ENCODE measurements at places on chromosomes 3 and 15. TPM values are rescaled to one million over a fixed set of nuclear protein-coding genes. Genes with fewer than 3 reads are reported as not detected.

GRCh38 chr3:109355625-109356441 is 18.5 kb upstream of the DPPA4 start:
- no peak for DNase-seq

GRCh38 chr15:75235760-75236729 is 22.1 kb upstream of the GOLGA6C start:
- no peak for DNase-seq

The OR5K2 gene
- total RNA-seq = not detected

The TRPM1 gene
- total RNA-seq = not detected

DNA sequence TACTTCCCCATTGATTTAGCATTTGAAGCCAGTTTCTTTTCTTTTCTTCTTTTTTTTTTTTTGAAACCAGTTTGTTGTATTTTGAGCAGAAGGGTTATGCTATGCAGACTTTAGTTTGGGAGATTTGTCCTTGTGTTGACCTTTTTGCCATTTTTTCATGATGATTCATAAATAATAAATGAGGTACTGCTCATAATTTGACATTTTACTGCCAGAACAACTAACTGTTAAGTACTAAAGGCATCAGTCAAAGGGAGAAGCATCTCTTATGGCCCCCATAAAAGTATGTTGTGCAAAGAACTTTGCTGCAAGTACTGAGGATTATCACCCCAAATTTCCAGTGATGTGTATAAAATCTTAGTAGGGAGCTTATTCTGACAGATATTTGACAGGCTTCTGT is 1.7 kb upstream of the GPR87 start:
- no peak for DNase-seq

The TMOD2 gene
- 9.2 TPM for total RNA-seq

DNA sequence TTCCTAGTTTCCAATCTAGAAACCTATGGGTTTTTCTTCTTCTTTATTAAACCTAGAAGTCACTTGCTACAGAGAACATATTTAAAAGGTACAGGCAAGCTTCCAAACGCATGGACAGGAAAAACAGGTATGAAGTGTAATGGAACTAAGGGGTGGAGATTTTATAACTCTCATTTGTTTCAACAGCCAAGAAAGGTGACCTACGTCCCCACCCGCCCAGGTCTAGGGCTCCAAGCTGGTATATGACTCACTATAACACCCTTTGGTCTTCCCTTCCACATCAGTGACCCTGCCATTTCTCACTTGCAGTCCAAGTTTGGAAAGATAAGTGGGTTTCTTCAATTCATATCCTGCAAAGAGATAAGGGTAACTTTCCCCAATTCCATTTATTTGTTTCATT is 6.0 kb upstream of the LIPH start:
- DNase-seq = peak; percentile 77
